ENCODE measurements at places on chromosomes 1 and 21.
A peak's percentile ranks its signal among the peaks of the same experiment; 100 is the strongest.

DNA sequence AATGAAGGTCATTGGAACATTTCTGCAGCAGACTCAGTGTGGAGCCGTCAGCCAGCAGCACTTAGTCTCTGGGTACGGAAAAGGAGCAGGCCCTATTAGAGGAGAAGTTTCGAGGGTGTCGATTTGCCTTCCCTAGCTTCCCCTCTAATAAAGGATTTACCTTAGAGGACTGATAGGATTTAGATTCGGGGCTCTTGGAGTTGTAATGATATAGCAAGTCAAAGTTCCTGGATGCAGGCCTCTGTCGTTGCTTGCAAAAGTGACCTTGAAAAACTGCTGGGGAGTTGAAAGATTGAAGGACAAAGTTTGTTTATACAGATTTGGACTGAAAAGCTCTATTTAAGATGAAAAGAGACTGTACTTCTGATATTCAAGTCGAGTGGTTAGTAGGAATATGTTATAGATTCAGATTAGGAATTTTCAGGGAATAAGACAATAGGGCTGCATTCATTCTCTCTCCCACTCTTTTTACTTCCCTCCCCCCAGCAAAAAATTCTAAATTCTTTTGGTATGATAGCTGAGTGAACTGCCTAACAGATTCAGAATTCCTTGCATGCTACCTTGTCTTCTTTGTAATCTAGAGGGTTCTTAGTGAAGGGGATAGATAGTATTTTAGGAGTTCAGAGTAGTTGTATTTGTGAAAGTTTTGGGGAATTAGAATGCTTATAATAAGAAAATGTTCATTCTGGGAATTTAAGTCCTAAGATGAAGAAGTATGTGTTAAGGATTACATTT, 19.2 kb downstream of the NFYC start:
- DNase-seq = no peak

- DNase-seq = no peak
These were observed 41.3 kb downstream of the COQ8A start for GRCh38 chr1:226981386-226981817.

DNA sequence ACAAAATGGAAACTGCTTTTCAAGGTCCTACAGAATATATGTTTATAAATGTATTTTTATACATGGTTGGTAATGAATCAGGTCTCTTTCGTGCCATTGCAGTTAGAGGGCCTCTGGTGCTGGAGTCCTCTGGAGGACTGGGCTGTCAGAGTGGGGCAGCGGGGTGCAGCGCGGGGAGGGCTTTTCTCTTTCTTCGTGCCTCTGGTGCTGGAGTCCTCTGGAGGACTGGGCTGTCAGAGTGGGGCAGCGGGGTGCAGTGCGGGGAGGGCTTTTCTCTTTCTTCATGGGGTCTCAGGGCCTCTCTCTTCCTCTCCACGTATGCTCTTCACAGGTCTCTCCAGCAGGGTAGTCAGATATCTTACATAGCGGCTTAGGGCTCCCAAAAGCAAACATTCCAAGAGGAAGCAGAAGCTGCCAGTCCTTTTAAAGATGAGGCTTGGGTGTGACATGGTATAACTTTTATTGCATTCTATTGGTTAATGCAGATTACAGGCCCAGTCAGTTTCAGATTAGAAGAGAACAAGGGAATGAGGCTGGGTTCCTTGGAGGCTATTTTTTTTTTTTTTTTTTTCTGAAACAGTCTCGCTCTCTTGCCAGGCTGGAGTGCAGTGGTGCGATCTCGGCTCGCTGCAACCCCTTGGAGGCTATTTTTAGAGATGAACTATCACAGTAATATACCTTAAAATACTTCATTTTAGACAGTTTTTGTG, 13.1 kb downstream of the SDCCAG8 start:
- no peak for DNase-seq

DNA sequence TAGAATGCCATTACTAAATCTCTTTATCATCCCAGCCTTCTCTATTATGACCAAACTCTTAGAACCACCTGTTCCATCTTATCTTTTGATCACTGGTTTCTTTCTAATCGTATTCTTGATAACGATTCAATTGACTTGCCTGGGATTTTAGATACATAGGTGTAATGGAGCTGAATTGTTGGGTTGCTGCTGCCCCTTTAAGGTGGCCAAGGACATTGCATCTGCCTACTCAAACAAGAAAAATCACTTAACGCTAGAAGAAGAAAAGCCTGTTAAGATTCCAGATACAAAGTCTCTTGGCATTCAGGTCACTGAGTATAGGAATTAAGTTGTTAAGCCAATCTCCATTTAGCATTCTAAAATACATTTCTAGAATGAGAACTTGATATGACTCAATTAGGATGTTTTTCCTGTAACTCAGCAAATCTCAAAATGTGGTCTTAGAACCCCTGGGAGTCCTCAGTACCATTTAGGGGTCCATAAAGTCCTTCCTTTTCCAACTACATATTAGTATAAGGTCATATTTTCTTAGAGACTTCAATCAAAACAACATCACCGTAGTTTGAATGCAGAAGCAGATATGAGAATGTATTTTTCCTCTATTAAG, 12.4 kb downstream of the NEXN start:
- peak; percentile 66 for DNase-seq

GRCh38 chr1:55571767-55572166, 356.6 kb upstream of the USP24 start:
- DNase-seq = no peak

DNA sequence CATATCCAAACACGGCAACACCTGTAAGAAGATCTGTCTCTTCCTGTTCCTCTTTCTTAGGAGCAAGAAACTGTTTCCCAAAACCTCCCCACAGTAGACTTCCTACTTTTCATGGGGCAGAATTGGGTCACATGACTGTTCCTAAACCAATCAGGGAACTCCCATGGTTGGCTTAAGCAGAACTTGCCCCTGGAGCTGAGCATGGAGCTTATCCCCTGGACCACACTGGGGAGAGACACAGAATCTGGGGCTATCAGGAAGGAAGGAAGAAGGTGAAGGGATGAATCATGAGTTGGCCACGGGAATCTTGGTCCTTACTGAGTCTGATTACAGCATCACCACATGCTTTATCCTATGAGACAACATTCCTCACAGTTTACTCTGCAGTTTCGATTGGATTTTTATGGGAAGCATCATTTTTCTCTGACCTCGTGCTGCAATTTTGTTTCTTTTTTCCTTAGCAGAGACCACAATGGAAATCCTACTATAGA, 81.8 kb downstream of the CDC7 start:
- DNase-seq = peak; percentile 37

- no peak for DNase-seq
These were observed 43.4 kb upstream of the DIPK1A start for GRCh38 chr1:93004566-93005251.

- DNase-seq = peak; percentile 54
These were observed 84.2 kb downstream of the LBR start for GRCh38 chr1:225343618-225344017.

DNA sequence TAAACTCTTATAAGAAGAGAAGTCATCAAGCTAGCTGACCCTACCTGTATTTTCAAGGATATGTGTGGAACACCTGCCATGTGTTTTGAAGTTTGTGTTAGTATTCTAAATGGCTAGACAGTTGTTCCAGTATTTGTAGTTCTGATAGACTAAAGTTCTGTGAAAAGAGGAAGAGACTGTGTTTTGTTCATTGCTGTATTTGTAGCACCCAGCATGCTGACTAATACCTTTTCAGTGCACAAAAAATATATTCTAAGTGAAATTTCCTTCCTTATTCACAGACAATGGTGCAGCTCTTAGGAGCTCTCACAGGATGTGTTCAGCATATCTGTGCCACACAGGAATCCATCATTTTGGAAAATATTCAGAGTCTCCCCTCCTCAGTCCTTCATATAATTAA, 8.2 kb upstream of the METTL18 start:
- DNase-seq = no peak

DNA sequence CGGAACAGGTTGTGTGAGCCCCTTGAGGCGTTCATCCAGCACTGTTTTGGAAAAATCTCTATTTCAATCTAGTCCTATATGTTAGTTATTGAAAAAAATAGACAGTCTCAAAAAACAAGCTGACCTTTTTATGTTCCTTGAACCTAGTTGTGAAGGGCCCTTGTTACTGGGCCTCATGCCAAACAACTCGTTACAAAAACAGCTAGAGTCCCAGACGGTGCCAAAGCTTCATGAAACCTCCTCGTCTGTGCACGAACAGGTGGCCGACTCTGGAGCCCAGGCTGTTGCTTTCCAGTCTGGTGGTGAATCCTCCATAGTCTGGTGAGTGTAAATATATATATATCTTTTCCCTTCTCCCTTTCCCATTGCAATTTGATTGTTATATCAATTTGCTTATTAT, at the start of gene CHIA:
Gene CHIA, plus strand, starts transcription at position 222 of the 400 bp plus-strand sequence. CDS start 19,617 bp downstream, outside the sequence.
- peak; percentile 76 for DNase-seq

- no peak for DNase-seq
These were observed 49.2 kb upstream of the TACSTD2 start for GRCh38 chr1:58626293-58626692.

DNA sequence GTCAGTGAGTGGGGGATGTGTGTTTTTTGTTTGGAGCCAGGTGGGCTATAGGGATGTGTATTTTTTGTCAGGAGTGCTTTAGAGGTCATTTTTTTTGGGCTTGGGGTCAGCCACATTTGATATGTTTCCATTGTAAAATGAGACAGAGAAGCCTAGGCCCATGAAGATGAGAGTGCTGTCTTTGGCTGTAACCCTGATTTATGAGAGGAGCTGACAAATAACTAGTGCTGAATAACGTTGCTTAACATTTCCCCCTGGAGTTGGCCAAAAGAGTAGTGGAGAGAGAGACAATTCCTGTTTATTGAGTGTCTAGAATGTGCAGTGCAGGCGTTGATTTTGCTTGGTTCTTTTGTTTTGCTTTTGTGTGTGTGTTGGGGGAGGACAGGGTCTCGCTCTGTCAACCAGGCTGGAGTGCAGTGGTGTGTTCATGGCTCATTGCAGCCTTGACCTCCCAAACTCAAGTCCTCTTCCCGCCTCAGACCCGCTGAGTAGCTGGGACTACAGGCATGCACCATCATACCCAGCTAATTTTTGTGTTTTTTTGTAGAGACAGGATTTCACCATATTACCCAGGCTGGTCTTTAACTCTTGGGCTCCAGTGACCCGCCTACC, 64.7 kb downstream of the S1PR1 start:
- DNase-seq = no peak

DNA sequence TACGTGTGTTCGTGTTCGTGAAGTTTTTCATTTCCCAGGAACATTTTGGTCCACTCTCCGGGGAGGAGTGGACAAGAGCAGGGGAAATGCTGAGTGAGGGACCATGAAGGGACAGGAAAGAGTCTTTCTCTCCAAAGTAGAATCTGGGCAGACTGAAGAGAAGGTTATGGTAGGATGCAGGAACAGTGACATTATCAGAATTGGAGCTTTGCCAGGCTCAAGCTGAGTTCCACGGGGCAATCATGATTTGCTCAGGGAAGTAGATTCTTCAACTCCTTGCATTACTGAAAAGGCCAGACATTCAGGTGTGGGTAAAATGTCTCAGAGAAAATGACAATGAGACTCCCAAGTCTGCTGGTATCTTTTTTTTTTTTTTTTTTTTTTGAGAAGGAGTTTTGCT, 16.6 kb downstream of the ATP1A4 start:
- no peak for DNase-seq

DNA sequence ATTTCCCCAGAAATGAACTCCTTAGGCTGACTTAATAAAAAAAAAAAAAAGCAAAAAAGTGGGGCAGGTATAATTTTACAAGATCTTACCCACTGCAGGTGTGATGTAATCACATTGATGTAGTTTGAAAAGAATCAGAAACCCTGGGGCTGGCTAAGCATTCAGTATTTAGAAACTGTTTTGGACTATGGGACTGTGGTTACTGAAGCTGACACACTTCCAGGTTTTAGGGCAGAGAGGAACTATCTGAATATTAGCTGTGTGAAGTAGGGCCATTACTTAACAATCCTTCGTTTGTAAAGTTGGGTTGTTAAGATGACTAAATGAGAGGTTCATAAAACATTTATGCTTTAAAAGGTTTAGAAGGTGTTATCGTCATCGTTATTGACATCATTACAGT, 165.3 kb downstream of the FASLG start:
- peak; percentile 8 for DNase-seq

DNA sequence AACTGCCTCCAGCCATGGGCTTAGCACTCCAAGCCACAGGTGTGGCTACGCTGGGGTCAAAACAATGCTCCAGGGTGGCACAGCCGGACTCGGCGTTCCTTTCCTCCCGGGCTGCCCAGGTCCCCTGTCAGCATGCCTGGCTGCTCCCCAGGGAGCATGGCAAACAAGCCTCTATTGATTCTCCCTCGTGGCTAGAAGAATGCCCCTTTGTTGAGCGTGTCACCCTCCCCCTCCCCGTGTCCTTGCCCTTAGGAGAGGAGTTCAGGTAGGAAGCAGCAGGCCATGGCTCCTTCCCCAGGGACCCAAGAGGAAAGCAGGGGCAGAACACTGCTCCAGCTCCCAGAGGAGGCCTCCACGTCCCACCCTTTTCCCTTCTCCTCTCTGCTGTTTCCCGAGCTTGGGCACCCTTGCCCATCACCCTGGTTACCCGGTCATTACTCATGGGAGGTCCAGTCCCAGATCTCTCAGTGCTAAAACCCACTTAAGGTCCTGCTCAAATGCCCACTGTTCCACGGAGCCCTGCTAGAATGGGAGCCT, 57.4 kb upstream of the CITED4 start:
- DNase-seq = no peak

- no peak for DNase-seq
These were observed 7.4 kb downstream of the PIK3C2B start for GRCh38 chr1:204487256-204487615.

DNA sequence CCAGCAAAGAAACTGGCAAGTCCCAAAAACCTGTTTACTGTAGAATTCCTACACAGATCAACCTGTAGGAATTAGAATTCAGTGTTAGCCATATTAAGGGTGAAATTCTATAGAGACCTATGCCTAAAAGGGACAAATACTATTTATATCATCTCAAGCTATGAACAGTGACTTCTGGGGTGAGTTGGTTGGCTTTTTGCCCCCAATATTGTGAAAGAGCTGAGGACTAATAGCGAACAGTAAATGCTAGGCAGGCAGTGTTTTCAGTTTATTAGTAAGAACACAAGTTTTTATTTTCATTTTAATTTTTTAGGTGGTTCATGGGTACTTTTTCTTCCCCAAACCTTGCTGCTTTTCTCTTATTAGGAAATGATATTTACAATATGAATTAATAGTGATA, 15.3 kb downstream of the SLC16A4 start:
- no peak for DNase-seq

DNA sequence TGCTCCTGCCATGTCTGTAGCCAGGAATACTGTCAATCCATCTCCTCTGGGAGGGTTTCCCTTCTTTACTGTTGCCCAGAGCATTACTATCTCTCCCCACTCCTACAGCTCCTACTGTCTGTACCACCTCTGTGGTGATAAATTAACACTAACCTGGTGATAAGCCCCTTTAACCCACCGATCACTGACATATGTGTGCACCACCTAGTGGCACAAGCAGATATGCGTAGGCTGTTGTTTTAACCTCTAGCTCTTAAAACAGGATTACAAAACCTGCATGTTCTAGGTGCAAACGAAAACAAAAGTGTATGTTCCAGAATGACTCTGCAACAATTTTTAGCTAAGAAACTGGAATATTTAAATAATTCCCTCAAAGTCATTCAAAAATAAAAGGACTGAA, 93.9 kb upstream of the BEND5 start:
- peak; percentile 65 for DNase-seq

- DNase-seq = peak; percentile 60
These were observed 15.4 kb downstream of the KCNH1 start for GRCh38 chr1:211118407-211119102.

GRCh38 chr1:170732252-170732588, 68.3 kb downstream of the PRRX1 start:
- no peak for DNase-seq

All from MCF 10A (cell line).